ENCODE measurements at places on chromosomes 1 and 21.
A peak's percentile ranks its signal among the peaks of the same experiment; 100 is the strongest.

DNA sequence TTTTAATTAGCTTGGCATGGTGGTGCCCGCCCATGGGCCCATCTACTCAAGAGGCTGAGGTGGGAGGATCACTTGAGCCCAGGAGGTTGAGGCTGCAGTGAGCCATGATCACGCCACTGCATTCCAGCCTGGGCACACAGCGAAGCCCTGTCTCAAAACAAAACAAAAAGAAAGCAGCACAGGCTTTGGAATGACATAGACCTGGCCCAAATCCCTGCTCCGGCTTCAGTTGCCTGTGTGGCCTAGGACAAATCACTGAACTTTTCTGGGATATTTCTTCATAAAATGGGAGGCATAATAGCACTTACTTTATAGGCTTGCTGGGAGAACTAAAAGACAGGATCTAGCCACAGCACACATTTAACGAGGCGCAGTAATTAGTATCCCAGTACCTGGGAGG, 2.4 kb downstream of the PEAR1 start:
- no peak for DNase-seq

DNA sequence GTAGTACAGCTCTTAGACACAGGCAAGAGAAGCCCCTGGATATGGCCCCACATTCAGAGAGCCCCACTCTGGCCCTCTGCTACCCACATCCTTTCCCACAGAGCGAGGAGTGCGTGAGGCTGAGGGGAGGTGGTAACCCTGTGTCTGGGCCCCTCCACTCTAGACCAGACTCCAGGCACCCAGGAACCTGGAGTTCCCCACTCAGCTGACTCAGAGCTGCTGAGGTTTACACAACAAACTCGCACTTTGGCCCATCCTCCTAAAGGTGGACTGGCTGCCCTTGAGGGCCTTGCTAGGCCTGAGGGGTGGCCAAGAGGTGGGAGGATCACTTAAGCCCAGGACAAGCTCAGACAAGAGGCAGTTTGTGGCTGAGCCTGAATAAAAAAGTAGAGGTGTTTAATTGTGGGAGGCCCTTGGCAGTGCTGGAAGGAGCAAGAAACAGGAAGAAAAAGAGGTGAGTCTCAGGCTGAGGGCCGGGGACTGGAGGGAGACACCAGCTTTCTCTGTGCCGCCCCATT, 10.7 kb downstream of the MR1 start:
- peak; percentile 55 for DNase-seq

DNA sequence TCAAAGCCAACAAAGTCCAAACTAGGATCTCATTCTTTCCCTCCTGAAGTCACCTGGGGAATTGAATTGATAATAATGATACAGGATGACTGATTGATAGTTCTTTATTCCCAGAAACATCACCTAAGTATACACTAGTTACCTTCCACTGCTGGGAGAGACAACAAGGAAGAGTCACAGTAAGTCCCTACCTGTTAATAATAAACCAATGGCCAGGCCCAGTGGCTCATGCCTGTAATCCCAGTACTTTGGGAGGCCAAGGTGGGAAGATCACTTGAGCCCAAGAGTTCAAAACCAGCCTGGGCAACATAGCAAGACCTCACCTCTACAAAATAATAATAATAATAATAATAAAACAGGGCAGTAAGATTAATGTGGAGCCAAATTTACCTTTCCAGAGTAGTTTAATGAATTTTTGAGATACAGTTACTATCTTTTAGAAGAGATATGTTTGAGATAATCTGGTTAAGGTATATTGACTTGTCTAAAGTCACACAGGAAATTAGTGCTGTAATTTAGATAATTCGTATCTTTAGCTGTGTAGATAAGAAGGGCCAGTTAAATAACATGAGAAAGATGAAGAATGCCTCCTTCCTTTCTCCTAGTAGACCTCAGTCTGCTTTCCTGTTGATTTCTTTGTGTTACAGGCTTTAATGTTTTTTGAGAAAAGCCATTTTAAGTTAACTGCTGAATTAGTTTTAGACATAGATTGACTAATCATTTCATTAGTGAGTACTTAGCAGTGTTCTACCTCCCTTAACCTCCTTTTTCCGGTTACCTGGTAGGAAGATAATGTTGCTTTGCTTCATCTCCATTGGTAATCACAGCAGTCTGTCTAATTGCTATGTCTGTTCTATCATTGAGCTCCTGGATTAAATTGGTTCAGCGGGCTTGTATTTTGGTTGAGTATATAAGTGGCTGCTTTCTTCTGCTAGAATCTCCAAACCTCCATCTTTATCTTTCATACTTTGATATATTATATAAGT, 22.0 kb downstream of the SMAP2 start:
- DNase-seq: no peak

DNA sequence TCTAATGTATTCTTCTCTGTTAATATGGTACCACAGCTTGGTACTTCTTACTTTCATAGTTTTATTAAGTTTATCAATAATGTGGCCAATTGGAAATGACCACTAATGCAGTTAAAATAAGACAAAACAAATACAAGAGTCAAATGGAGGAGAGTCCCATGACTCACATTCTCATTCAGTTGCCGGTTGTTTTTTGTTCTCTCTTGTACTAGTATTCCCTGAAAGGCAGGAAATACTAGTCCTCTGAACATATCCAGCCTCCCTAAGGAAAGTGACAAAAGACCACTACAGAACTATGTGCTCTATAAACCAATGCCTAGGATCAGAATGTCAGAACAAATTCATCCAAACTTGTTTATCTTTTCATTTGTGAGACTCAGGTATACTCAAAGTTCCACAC, 165.2 kb upstream of the SAMSN1 start:
- no peak for DNase-seq

- no peak for DNase-seq
Observed at GRCh38 chr1:193222056-193222615, 35.7 kb upstream of the B3GALT2 start.

- no peak for DNase-seq
Observed at GRCh38 chr1:164759144-164759920, 200.3 kb downstream of the PBX1 start.

DNA sequence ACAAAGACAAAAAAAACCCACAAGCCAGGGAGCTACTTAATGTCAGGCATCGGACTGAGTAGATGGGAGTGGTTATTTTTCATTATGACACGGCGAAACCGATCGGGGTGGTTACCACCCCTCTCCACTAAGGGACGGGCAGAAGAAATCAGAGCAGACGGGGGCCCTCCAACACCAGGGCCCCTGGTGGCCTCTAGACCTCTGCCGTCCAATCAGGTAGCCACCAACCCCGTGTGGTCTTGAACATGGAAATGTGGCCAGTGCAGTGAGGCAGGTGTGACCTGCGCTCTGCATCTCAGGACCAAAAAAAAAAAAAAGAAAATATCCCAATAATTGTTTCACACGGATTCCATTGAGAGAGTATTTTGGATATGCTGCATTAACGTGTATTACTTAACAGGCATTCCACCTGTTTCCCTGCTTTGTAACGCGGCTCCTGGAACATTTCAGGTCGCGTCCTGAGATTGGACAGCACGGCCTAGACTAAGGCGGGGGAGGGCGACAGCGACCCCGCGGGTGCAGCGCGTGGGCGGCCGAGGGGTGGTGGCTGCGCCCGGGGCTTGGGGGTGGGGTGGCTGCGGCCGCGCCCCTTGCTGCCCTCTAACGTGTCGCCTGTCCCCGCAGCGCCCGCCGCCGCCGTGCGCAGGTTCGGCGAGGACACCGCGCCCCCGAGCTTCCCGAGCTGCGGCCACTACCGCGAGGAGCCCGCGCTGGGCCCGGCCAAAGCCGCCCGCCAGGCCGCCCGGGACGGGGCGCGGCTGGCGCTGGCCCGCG, 48.3 kb downstream of the SIM2 start:
- DNase-seq: no peak

- no peak for DNase-seq
Observed at GRCh38 chr1:7686301-7686850, 84.7 kb upstream of the VAMP3 start.

GRCh38 chr1:153572569-153573015, 6.9 kb upstream of the S100A2 start:
- DNase-seq: peak; percentile 89

DNA sequence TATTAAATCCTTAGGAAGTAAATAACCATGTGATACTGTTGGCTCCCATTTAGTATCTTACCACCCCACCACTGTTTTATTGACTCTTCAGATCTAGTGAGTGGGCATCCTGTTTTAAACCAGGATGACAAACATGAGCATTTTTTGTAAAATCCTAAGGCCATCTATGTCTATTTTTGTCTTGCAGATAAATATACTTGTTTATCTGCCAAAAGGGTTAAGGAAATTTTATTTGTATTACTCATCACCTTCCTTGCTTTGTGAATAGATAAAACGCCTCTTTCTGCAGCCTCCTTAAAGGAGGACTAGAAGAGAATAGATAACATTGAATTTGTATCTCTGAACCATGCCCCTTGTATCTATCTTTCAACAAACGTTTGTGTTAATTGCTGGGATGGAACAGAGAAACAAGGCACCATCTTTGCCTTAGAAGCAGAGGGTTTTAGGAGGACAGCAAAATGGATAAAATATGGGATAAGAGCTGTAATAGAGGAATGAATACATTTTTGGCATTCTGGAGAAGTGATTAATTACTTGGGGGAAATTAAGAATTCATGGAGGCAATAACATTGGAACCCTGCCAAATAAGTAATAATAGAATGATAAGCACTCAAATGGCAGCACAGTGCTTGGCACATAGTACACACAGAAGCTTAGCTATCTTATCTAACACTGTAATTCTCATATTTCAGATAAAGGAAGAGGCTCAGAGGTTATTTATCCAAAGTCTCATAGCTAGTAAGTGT, 14.7 kb downstream of the YTHDF2 start:
- peak; percentile 81 for DNase-seq

GRCh38 chr1:94974241-94974640, 47.3 kb upstream of the CNN3 start:
- DNase-seq: peak; percentile 39

DNA sequence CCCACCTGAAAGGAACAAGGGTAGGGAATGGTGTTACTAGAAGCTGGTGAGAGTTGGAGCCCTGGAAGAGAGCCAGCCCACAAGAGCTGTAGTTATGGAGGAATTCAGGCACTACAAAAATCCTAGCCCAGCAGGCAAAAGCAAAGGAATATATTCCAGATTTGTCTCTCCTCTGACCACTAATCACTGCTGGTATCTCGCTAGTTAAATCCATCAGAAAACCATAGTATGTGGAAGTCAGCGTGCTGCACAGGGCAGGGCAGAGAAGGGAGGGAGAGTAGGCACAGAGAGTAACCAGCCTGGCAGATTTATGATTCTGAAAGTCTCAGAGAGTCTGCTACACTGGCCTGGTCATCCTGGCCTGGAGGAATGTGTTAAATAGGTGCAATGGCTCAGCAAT, 88.6 kb downstream of the SELENOF start:
- DNase-seq: no peak

DNA sequence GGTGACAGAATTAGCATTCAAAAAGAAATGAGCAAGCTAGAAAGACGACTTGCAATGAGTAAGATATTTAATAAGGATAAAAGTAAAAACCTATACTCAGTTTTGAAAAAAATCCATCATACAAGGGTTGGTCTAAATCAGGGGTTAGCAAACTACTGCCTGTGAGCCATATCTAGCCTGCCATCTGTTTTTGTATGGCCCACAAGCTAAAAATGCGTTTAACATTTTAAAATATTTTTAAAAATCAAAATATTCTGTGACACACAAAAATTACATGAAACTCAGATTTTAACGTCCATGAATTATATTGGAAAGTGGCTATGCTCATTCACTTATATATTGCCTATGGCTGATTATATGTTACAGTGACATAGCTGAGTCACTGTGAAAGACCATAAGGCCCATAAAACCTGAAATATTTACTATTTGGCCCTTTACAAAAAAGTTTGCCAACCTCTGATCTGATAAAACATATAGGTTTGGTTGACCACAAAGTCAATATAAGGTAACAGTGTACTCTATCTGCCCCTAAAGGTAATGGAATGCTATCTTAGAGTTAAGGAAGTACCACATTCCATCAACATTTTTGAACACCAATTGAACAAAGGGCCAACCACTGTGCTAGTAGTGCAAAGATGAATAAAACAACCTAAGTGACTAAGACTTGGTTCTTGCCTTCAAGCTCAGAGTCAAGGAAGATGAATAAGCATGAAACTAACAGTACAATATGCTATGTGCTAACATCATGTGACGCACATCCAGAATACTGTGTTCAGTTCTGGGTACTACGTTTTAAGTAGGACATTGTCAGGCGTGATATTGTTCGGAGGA, 3.2 kb downstream of the IFT25 start:
- peak; percentile 60 for DNase-seq

Measured in ELR (cell line).